Right lung (tissue), 10 donors: ENCODE measurements at places on chromosomes 4 and X. TPM values are rescaled to one million over a fixed set of nuclear protein-coding genes. Genes with fewer than 3 reads are reported as not detected.

ATP1B4 gene
- polyA plus RNA-seq, result 7.7 TPM

STATH gene
- not detected for polyA plus RNA-seq

SH3BGRL gene
- 300 TPM for polyA plus RNA-seq

MXRA5 gene
- 0.50 TPM for polyA plus RNA-seq

- DNase-seq, result no peak
Observed at GRCh38 chr4:109690690-109691410, 12.4 kb downstream of the CASP6 start.

- no peak for DNase-seq
Observed at GRCh38 chr4:40003986-40004385, 26.3 kb upstream of the PDS5A start.

- DNase-seq, result no peak
Observed at GRCh38 chr4:86788826-86789225, 60.4 kb downstream of the SLC10A6 start.

DNA sequence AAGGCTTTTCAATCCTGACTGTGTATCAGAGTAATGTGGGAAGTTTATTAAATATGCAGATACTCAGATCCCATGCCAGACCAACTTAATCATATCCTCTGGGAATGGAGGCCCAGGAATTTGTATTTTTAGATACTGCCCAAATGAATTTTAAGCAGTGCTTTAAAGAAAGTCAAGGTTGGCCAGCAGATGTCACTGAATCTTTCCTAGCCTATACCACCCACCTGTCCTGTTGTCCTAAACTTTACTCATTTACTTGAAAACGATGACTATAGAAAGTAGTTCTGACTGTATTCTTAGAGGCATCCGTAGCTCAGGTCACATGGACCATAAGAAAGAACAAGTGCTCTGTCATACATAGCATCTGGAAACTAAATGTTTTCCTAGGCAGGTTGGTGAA, 79.9 kb downstream of the AMOT start:
- DNase-seq, result no peak

- DNase-seq, result no peak
Observed at GRCh38 chrX:84724576-84724975, 222.3 kb upstream of the HDX start.

- peak; percentile 21 for DNase-seq
Observed at GRCh38 chr4:154332681-154333421, 158.7 kb downstream of the DCHS2 start.

DNA sequence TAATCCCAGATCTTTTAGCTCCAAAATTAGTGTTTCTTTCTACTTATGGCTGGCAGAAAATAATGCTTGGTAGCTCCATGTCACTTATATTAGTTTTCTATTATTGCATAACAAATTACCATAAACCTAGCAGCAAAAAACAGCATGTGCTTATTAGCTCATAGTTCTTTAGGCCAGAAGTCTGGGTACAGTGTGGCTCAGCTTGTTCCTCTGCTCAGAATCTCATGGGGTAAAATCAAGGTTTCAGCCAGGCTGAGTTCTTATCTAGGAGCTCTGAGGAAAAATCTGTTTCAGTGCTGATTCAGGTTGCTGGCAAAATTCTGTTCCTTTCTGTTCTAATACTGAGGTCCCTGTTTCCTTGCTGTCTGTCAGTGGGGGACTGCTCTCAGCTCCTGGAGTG, 101.1 kb downstream of the CT47B1 start:
- no peak for DNase-seq

DNA sequence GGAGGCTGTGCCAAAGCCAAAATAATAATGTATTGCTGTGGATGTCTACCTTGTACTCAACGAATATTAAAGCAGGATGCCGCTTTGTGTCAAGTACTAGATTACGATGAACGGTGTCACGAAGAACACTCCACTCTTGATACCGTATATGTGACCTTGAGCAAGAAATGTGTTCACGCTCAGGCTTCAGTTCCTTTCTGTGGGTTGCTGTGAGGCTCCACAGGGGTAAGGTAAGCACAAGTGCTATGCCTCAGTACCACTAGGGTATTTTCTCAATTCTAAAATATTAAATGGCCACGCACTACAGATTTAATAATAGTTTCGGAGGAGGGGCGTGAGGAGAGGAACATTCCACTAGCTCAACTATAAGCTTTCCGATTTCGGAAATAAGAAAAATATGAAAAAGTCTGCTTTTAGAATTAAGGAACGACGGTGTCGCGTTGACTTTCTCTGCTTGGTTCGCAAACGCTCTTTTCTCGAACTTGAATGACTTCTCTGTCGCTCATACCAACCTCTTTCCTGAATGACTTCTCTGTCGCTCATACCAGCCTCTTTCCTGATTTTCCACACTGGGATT, 607 bp upstream of the SCOC start:
- DNase-seq, result no peak

DNA sequence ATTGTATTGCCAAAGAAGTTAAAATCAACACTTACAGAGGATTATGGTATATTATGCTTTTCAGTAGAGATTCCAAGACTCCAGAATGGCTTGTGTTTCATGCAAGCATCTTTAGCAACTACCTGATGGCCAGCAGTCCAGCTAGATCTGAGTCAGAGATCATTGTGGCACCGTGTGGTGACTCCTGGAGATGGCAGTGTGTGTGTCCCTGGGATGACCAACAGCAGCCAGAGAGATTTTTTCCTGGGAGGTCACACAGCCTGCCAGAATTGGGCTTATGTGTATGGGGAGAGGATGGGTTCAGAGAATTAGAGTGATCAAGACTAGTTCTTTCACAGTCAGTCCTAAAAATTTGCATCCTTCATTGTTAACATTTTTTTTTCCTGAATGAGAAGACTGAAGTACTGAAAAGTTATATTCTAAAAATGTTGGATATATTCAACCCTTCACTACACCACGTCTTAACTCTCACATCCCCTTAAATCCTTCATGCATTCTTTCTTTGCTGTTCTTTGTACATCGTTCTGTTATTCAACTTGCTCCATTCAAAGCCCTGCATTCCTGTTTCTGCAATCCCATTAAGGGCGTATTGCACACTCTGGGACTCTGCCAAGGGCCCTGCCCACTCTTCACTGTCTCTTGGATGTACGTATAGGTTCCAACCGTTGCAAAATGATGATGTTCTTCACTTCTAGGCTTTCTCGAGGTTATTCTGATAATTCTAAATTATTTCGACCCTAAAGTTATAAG, 12.4 kb downstream of the TENM3 start:
- no peak for DNase-seq

DNA sequence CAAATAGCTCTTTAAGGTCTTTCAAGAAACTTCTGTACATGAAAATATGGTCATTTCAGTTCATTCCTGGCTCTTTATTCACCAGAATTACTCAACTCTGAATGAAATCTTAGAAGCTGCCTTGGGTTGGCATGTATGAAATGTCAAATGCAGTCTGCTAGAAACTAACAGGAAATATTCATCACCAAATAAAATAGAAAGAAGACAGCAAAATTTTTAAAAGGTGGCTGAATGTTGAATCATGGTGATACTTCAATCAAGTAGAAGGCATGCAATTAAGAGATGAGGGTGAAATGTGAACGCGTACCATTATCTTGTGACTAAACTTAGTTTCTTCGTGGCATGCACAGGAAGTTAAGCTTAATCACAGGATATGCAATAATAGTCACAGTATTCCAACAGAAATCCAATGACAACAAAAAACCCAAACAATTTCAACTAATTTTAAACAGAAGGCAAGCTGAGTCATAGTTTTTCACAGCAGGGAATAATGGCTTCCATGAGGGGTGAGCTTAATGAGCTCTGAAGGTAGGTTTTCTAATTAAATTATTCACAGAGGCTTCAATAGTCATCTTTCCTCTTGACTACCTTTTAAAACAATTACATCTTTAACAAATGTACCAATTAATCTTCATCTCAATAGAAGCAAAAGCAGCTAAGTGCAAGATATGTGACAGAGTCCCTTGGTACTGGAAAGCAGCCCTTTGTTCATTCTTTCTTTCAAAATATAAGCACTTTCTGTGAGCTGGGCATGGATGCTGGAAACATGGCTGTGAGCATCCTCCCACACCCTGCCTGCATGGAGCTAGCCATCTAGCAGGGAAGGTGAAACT, 44.5 kb downstream of the SCFD2 start:
- DNase-seq, result peak; percentile 8

GRCh38 chrX:103405009-103405333, 28.6 kb downstream of the BEX3 start:
- no peak for DNase-seq

DNA sequence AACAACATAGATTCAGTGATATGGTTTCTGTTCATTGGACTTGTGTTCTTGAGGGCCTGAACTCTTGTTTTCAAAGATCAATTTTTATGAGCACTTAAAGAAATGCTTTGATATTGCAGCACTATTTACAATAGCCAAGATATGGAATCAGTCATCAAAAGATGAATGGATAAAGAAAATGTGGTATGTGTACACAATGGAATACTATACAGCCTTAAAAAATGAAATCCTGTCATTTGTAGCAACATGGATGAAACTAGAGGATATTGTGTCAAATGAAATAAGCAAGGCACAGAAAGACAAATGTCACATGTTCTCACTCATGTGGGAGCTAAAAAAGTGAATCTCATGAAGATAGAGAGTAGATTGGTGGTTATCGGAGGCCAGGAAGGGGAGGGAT, 21.9 kb downstream of the RNF128 start:
- DNase-seq, result no peak
